A549 treated with RU486 at 1 μM for 4 hours (cell line): ENCODE measurements at places on chromosomes 5 and 9. TPM values are rescaled to one million over a fixed set of nuclear protein-coding genes. Genes with fewer than 3 reads are reported as not detected.

Gene SHROOM1
- total RNA-seq, result 6.0 to 11.4 TPM (median 9.4 TPM) in 5 replicates

Gene OBP2A
- not detected in 5 replicates for total RNA-seq

Gene PCDHGA6
- total RNA-seq, result 0.14 to 0.27 TPM (median 0.23 TPM) in 5 replicates

Gene SLC35A4
- 71.0 to 82.2 TPM (median 80.6 TPM) in 5 replicates for total RNA-seq

Gene AJM1
- 3.1 to 4.4 TPM (median 4.0 TPM) in 5 replicates for total RNA-seq

Gene ELOVL7
- 6.6 to 13.7 TPM (median 12.4 TPM) in 5 replicates for total RNA-seq

Gene CLIC3
- total RNA-seq, result 2.0 to 3.7 TPM (median 3.4 TPM) in 5 replicates

Gene LRRC26
- 0.50 to 1.9 TPM (median 1.9 TPM) in 5 replicates for total RNA-seq

Gene SLCO6A1
- total RNA-seq, result not detected in 5 replicates

Gene CLTB
- total RNA-seq, result 72.7 to 115 TPM (median 107 TPM) in 5 replicates

Gene N4BP3
- 1.1 to 1.4 TPM (median 1.3 TPM) in 5 replicates for total RNA-seq
